ENCODE measurements at places on chromosomes 7 and 10. TPM values are rescaled to one million over a fixed set of nuclear protein-coding genes. Genes with fewer than 3 reads are reported as not detected.

Gene LIPM
- total RNA-seq: not detected

Gene TLX1
- total RNA-seq: not detected

Gene ATOH7
- total RNA-seq: 0.13 TPM

Gene PILRA
- total RNA-seq: 1.3 TPM

Gene UNCX
- not detected for total RNA-seq

Measured in muscle of leg (tissue), 16 donors.